Left renal pelvis (tissue), 4 donors: ENCODE measurements at places on chromosomes 5 and 9. TPM values are rescaled to one million over a fixed set of nuclear protein-coding genes. Genes with fewer than 3 reads are reported as not detected.

DNA sequence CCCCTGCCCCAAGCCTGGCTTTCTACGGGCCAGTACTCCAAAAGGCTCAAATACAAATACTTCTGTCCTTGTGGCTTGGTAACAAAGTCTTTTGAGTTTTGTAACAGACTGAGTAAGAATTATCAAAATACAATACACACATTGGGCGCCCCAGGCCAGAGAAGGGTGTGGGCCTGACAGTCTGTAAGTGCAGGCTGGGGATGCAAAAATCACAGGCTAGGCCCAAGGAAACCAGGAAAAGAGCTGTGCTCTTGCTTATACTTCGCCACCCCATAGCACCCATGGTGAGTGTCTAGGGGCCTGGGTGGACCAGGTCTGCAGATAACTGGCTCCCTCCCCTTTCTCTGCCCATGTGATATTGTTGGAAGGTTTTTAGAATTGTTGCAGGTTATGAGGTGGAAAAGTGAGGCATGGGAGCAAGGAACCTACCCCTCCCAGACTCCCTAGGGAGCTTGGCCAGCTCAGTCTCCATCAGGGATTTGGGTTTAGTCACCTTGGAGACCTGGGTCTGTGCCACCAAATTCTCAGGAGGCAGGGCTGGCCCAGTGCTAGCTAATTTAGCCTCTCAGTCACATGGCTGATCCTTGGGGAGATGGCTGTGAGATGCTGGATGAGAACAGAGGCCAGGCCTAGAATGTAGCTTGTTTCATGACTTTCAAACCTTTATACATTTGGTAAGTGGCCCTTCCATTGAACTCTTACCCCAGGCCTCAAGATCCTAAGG is 72.9 kb downstream of the TARS1 start:
- no peak for DNase-seq

The TMC1 gene
- polyA plus RNA-seq = 1.4 TPM

GRCh38 chr5:132774406-132774805 is 2.6 kb downstream of the SEPTIN8 start:
- DNase-seq = no peak

DNA sequence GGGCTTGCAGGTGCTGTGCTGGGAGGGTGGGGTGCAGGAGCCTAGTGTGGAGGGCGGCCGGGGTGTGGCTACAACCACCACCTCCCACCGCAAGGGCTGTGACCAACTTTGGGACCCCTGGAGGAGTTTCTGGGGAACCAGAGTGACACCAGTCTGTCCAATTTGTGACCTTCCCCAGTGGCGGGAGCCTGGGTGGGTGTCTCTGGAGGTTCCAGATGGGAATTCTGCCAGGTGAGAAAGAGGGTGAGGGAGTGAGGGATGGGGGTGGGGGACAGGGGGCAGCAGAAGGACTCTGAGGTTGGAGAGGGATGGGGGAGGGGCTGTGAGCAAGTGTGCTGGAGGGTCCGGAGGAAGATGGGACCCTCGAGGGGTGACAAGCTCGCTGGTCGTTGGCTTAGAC is 4.2 kb upstream of the CACNA1B start:
- no peak for DNase-seq

DNA sequence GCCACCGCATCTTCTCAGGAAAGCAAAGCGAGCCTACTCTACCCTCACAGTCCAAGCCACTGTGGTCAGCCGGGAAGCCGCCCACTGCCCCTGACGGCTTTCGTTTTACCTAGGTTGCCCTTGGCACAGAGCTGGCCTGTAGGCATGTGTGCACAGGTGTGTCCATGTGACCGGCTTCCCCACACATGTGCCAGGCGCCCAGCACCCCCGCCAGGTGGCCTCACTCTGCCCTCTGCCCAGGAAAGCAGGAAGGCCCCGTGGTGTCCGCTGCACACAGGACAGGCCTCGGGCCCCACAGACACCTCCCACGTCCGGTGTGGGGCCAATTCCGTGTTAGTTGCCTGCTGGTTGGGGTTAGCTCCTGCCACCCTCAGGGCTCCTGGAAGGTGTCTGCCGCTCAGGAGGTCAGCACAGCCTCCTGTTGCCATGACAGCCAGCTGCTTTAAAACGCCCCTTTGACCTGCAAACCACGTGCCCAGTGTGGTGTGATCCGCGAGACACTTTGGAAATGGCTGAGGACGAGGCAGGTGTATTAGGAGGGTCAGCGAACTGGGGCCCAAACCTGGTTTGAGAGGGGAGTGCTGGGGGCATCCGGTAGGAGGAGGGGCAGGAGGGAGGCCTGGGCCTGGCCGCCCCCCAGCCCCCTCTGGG is 28.7 kb downstream of the TPPP start:
- no peak for DNase-seq

- DNase-seq = no peak
These were observed 1.1 kb upstream of the NOTCH1 start for GRCh38 chr9:136546697-136547501.

The SLC6A7 gene
- polyA plus RNA-seq = 0.06 TPM

The FOXD4 gene
- polyA plus RNA-seq = 0.36 TPM
